ENCODE measurements at places on chromosomes 11 and 22.

DNA sequence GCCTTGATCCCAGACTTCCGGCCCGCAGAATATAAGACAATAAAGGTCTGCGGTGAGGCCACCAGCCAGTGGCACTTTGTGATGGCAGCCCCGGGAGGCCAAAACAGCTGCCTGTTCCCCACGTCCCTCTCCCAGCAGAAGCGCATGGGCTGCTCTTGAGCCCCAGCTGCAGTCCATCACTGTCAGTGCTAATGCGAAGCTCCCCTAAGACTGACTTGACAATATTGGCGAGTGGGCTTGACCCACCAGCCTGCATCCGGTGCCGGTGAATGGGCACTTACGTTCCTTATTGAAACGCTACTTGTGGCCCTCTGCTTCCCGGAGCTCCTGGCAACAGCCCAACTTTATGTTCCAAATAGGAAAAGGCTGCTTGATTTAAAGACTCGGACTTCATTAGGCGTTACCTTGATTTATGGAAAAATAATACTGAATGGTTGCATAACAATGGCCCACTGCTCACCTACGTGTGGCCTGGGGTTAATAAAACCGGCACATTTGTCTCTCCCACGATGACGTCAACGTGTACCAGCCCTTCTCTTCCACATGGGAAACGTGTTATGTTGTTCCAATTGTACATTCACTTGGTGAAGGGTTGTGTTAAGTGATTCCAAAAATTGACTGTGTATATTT, 93.4 kb upstream of the SEPTIN5 start:
- DNase-seq: no peak

DNA sequence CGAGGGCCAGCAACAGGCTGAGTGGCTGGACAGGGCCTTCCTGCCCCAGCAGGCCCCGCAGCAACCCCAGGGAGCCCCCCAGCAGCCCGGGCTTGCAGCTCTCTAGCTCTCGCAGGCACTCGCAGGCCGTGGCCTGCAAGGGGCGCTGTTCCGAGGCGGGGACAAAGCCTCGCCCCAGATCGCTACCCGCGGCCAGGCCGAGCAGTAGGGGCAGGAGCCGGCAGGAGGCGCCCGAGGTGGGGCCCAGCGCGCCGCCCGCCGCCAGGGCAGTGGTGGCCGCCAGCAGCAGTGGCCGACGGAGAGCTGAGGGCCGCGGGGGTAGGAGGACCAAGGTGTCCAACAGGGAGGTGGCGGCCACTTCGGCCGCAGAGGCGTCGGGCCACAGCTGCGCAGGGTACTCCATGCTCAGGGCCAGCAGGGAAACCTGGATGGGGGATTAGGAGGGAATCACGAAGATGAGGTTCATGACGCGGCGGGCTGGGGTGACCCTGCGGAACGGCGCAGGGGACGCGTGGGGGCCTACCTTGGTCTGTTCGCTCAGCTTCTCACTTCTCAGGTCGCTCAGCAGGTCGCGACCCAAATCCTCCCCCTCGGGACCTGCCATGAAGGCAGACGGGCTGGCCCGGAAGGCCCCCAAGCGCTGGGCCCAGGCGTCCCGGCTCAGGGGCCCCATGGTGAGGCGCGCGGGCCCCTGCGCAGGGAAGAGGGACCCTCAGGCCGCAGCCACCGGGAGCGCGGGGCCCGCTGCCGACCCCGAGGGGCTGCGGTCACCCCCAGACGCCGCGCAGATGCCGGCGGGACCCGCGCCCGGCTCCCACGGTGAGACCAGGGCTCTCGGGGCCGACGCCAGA, 632 bp downstream of the AP5B1 start:
- DNase-seq: peak; percentile 64

- no peak for DNase-seq
These were observed 1398.9 kb downstream of the BRD1 start for GRCh38 chr22:48428631-48429371.

DNA sequence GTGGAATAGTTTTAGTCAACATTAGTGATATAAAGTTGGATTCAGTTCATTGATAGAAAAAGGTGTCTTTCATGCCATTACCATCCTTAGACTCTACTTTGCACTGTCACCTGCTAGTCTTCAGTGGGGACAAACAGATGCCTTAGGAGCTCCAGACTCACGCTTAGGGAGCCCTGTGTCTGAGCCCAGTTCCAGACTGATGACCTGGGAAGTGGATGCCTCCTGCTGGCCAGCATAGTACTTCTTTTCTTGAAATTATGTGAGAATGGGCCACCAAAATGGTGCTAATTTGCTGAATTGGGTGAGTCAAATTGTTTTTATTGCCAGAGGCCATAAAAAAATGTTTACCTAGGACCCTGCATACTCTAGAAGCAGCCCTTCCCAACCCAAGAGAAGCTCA, 53.9 kb downstream of the NOX4 start:
- DNase-seq: no peak

- no peak for DNase-seq
These were observed 60.9 kb downstream of the ENTHD1 start for GRCh38 chr22:39832627-39833074.

DNA sequence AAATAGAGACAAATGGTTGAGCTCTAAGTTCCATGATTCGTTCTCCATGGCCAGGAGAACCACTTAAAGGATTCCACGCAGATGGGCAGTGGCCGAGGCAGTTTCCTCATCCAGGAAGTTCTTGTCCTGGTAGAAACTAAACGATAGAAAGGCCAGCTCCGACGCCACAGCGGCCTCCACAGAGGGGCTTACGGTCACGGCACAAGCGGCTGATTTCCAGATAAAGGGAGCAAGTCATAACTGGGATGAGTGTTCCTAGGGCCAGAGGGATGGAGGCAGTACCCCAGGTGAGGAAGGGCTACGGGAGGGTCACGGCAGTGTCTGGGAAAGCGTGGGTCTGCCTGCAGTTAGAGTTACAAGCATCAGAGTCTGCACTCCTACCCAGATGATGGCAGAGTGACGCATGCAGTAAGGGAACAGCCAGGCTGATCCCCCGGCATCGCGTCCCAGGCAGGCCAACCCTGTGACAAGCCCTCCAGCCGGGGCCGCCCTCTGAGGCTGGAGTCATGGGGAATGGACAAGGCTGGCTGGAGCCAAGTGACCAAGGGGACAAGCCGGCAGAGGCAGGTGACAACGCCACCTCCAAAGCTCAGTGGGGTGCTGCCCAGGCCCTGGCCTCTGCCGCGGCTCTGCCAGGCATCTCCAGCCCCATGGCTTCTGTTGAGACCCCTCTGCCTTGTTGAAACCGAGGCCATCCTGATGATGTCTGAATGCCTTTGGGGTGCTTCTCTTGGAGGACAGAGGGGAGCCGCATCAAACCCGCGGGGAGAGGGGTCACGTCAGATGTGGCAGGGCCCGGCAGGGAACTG, 475.1 kb downstream of the BRD1 start:
- no peak for DNase-seq
